Stimulated activated CD4-positive, alpha-beta T cell treated with anti-CD3 and anti-CD28 coated beads, Interleukin-1b, Interleukin-23, amount 100 ng/mL, for 1 hour (primary cell): ENCODE measurements at places on chromosomes 2 and 18.

- DNase-seq: no peak
Measured at GRCh38 chr18:58902961-58903360, 38.3 kb downstream of the ZNF532 start.

GRCh38 chr2:173150963-173151362 is 75.3 kb downstream of the MAP3K20 start:
- no peak for DNase-seq

DNA sequence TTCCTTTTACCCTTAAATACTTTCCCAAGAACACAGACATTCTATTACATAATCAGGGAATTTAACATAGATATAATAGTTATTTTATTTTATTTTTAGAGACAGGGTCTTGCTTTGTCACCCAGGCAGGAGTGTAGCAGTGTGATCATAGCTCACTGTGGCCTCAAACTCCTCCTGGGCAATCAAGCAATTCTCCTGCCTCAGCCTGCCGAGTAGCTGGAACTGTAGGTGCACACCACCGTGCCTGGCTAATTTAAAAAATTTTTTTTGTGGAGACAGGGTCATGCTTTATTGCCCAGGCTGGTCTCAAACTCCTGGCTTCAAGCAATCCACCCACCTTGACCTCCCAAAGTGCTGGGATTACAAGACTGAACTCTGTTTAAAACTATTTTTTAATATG is 45.6 kb downstream of the SLC4A1AP start:
- no peak for DNase-seq

DNA sequence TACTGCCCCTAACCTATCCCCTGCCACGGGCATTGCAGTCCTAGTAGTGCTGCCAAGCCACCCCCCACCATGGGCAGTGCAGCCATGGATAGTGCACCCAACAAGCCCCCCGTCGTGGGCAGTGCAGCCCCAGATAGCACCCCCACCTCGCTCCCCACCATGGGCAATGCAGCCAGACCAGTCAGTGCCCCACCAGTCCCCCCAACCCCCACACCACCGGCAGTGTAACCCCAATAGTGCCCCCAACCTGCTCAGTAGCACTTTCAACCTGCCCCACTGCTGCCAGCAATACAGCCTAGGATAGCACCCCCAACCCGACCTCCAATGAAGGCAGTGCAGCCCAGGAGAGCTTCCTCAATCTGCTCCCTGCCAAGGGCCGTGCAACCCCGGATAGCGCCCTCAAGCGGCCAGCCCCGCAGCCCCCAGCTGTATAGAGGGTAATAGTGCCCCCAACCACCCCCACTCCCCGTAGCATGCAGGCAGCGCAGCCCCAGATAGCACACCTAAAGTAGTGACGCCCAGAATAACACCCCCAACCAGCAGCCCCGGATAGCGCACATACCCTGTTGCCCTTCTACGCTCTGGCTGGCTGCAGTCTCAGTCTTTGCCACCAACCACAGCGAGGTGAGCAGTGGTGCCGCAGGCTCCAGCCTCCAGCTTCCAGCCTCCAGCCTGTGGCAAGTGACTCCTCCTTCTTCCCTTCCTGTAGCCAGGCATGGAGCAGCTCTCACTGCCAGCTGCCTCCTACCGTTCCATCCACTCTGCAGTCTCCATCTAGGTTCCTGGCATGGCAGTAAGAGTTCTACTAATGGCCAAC is 45.4 kb upstream of the ANKRD62 start:
- DNase-seq: no peak

- DNase-seq: no peak
Measured at GRCh38 chr2:23456881-23457760, 72.1 kb downstream of the KLHL29 start.

GRCh38 chr18:56637176-56637575 is 1.2 kb downstream of the TXNL1 start:
- DNase-seq: no peak

GRCh38 chr2:233422050-233422639 is 67.9 kb downstream of the DGKD start:
- no peak for DNase-seq

GRCh38 chr2:25276569-25277465 is 64.9 kb downstream of the DNMT3A start:
- DNase-seq: peak; percentile 48

- DNase-seq: no peak
Measured at GRCh38 chr2:56335101-56335500, 151.3 kb downstream of the CCDC85A start.

DNA sequence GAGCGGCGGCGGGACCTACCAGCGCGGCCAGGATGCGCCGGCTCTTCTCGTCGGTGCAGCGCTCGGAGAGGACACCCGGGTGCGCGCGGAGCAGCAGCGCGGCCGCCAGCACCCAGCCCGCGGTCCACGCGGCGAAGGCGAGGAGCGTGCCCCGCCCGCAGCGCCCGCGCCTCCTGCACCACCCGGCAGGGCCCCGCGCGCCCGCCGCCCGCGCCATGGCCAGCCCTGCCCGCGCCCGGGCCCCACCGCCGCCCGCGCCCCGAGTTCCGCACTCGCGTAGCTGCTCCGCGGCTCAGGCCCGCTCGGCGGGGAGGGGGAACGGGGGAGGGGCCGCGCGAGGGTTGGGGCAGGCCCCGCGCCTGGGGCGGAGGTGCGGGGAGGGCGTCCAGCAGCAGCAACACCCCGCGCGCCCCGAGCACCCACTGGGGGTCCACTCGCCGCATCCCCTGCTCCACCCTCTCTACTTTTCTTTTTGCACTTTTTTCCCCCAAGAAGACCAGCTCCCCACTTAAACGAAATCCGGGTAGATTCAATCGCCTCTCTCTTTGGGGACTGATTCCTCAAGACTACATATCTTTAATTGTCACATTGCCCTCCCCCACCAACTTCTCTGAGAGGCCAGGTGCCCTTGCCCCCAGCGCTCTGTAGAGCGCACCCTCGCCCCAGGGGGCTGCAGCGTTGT is at the start of gene DIPK1C:
Gene DIPK1C (minus strand): TSS at position 266 of the 682 bp plus-strand sequence. CDS start 49 bp downstream, at position 217.
- no peak for DNase-seq

GRCh38 chr2:106108351-106108750 is 85.8 kb downstream of the UXS1 start:
- DNase-seq: no peak

DNA sequence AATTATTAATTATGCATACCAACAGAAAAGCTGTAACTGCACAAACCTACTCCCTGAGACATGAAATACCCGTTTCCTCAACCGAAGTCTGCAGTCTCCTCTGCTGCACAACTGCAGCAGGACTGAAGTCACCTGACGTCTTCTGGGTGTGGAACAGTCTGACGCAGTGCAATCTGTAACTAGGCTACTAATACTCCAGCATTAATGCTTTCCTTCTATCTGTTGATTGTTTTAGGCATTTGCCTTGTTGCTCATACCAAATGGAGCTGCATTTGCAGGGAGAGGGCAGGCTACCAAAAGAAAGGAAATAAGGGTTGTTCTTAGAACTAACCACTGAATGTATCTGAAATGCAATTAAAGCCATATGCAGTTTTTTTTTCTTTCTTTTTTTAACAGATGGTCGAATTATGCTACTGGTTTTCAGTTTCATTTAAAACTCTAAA is 40.1 kb downstream of the RTN4 start:
- no peak for DNase-seq

GRCh38 chr2:86185517-86186212 is 9.6 kb downstream of the IMMT start:
- DNase-seq: no peak

DNA sequence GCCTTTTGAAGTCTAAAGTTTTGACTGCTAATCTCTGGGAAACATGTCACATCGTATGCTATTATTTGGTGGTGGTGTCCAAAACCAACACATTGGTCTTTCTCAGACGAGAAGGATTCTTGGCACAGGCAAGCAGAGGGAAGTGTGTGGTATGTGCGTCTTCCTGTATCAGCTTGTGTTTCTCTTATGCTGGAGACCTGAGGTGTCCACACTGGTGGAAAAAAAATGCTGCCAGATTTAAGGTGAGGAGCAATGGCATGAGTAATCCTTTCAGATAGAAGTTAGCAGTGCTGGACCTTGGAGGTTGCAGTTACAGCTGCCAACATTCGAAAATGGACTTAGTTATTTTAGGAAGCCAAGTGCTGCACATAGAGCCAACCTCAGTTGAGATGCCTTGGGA is 11.7 kb upstream of the FHL2 start:
- no peak for DNase-seq

- no peak for DNase-seq
Measured at GRCh38 chr2:71358931-71359671, 27.5 kb downstream of the ZNF638 start.

- no peak for DNase-seq
Measured at GRCh38 chr2:20219763-20220380, 5.1 kb downstream of the SDC1 start.

- DNase-seq: no peak
Measured at GRCh38 chr2:8806885-8807704, 30.3 kb downstream of the KIDINS220 start.

DNA sequence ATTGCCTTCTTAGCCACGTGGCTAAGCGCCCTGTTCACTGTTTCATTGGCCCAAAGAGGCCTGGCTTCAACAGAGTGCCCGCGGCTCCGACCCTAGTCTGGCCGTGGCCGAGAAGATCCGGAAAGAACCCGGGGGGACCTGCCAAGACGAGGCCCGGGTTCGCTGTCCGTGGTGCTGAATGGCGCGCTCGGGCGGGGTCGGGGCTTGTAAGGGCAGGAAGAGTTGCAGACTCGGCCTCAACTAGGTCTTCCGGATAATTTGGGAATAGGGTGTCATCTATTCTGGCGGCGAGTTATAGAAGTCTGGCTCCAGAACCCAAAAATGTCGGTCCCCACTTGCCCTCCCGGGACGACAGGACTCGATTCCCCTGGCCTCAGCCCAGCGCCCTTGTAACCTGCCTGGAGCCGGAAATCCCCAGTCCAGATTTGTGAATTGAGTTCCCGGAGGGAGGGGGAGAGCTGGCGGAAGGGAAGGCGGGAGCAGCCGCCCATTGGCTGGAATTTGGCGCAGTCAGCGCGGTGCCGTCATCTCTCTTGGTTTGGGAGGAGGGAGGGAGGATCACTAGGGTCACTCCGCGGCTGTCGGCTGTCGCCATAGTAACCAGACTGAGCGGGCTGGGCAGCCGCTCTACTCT is 3.5 kb downstream of the CDK5R2 start:
- DNase-seq: peak; percentile 28

- peak; percentile 48 for DNase-seq
Measured at GRCh38 chr2:27754138-27754588, 17.4 kb upstream of the MRPL33 start.

GRCh38 chr2:236855866-236856847 is 229.5 kb upstream of the COPS8 start:
- DNase-seq: no peak

GRCh38 chr2:120546048-120546864 is 189.4 kb upstream of the GLI2 start:
- no peak for DNase-seq

GRCh38 chr2:33323957-33324356 is 152.5 kb upstream of the RASGRP3 start:
- DNase-seq: no peak

GRCh38 chr2:106095478-106096298 is 98.4 kb downstream of the UXS1 start:
- DNase-seq: peak; percentile 66

GRCh38 chr18:58113337-58113736 is 69.3 kb downstream of the NEDD4L start:
- DNase-seq: no peak

GRCh38 chr2:138474100-138474825 is 27.3 kb upstream of the SPOPL start:
- DNase-seq: no peak

DNA sequence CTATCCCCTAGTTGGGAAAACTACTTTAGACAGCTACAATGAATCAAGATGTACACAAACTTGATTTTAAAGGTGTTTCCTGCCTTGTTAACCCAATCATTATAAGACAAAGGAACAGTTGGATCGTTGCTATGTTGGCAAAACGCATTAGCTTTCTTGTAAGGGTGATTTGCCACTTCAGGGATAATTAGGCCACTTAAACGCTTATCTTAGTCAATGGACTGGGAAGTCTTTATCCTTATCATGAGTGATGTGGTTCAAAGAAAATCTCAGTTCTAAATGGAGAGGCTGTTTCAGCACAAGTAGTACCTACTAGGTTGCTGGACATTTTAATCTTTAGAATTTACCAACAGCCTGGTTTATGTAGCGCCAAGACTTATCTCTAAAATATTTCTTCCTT is 406.1 kb upstream of the MEX3C start:
- DNase-seq: no peak
